HepG2 (cell line): ENCODE measurements at places on chromosomes 5 and 9. TPM values are rescaled to one million over a fixed set of nuclear protein-coding genes. Genes with fewer than 3 reads are reported as not detected.

The AKNA gene
- total RNA-seq, result 2.5 and 3.1 TPM in 2 replicates

GRCh38 chr5:111772456-111773122 is 15.6 kb upstream of the NREP start:
- peaks cover 22% of the 10 kb centered on the region for H3K4me1 ChIP-seq
- no peak overlapping the region for H3K27ac ChIP-seq
- no peaks in the 10 kb centered on the region for H3K36me3 ChIP-seq

- no peak overlapping the region for H3K27ac ChIP-seq
- H3K4me1 ChIP-seq, result peaks cover 5% of the 10 kb centered on the region; the same call in 1 of the 2 replicates
- no peaks in the 10 kb centered on the region for H3K36me3 ChIP-seq
Measured at GRCh38 chr5:103428923-103429322, 133.7 kb downstream of the NUDT12 start.

GRCh38 chr5:95076395-95077185 is 208.3 kb downstream of the MCTP1 start:
- no peak for DNase-seq
- no peaks in the 10 kb centered on the region for H3K36me3 ChIP-seq
- H3K27me3 ChIP-seq, result no peaks in the 10 kb centered on the region
- H3K4me1 ChIP-seq, result no peaks in the 10 kb centered on the region
- no peak overlapping the region for H3K27ac ChIP-seq

The TAF11L5 gene
- total RNA-seq, result not detected in 2 replicates

DNA sequence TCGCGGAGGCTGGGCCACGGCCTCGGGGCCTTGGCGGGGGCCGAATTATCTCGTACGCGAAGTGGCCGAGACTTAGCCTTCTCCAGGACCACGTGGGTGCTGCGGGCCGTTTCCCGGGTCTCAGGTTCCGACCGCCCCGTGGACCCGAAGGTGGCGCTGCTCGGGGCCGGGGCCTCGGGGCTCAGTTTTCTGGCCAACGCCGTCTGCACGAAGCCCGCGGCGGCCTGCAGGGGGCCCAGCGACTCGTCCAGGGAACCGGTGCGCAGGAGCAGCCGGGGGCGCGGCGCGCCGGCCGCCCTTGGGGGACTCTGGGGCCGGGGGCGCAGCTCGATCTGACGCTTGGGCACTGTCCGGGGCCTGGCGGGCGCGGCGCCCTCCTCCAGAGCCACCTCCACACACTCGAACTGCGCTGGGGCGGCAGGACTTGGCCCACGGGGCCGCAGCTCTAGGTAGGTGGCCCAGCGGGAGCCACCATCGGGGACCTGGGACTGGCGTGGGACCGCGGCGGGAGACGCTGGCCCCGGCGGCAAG is 716 bp downstream of the PROB1 start:
- DNase-seq, result no peak
- H3K27me3 ChIP-seq, result no peaks in the 10 kb centered on the region
- H3K4me1 ChIP-seq, result peaks cover 30% of the 10 kb centered on the region
- H3K36me3 ChIP-seq, result no peaks in the 10 kb centered on the region

DNA sequence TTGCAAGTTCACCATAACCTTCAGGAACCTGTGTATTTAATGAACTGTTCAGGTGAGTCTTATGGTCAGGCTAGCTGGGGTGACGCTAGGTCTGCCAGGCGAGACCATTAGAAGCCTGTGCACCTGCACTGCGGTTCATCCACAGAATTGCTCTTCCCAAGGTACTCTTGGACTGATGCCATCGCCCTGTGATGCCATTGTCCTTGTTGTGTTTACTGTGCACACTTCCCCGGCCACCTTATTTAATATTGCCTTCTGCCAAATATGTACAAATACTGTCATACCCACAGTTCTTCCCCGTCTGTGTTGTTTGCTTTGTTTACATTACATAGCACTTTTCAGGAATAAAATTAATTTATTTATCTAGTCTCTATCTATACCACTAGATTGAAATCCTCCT is 66.3 kb downstream of the RCL1 start:
- no peak overlapping the region for H3K27ac ChIP-seq
- H3K4me1 ChIP-seq, result peaks cover 29% of the 10 kb centered on the region
- no peak for DNase-seq
- H3K36me3 ChIP-seq, result peaks cover 10% of the 10 kb centered on the region

The TERT gene
- 1.2 and 5.9 TPM in 2 replicates for total RNA-seq

GRCh38 chr5:16687898-16688297 is 71.1 kb upstream of the RETREG1 start:
- H3K27me3 ChIP-seq, result no peaks in the 10 kb centered on the region
- H3K4me3 ChIP-seq, result no peak overlapping the region
- no peak for DNase-seq
- H3K27ac ChIP-seq, result no peak overlapping the region
- peaks cover 66% of the 10 kb centered on the region for H3K36me3 ChIP-seq

GRCh38 chr5:95850391-95850894 is 27.9 kb upstream of the GLRX start:
- peaks cover 23% of the 10 kb centered on the region for H3K4me1 ChIP-seq
- H3K27me3 ChIP-seq, result no peaks in the 10 kb centered on the region
- H3K27ac ChIP-seq, result peak overlapping the region; percentile 38
- no peaks in the 10 kb centered on the region for H3K36me3 ChIP-seq
- peak; percentile 56 for DNase-seq

- no peak overlapping the region for H3K4me3 ChIP-seq
- no peak for DNase-seq
- H3K36me3 ChIP-seq, result no peaks in the 10 kb centered on the region
- H3K4me1 ChIP-seq, result no peaks in the 10 kb centered on the region
Measured at GRCh38 chr5:54329731-54330709, 19.6 kb upstream of the ARL15 start.

DNA sequence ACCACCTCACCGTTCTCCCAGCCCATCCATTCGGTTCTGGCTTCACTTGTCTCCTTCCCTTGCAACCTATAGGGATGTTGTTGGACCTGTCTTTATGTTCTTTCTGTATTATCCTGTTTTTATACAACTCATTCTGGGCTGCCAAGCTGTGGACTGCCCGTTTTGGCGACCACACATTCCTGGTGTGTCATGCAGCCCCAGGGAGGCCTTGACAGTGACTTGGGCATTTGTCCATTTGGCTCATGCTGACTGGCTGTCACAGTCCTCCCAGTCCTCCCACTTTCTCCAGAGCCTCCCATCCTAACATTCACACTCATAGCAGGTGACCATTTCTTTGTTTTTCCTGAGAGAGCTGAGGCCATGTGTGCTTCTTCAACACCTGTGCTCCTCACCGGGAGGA is 136.4 kb downstream of the SLF1 start:
- H3K4me1 ChIP-seq, result no peaks in the 10 kb centered on the region
- H3K4me3 ChIP-seq, result no peak overlapping the region
- H3K27me3 ChIP-seq, result no peaks in the 10 kb centered on the region
- H3K36me3 ChIP-seq, result no peaks in the 10 kb centered on the region
- no peak for DNase-seq

GRCh38 chr5:168952196-168952595 is 348.7 kb downstream of the SLIT3 start:
- no peaks in the 10 kb centered on the region for H3K27me3 ChIP-seq
- no peak overlapping the region for H3K27ac ChIP-seq
- no peaks in the 10 kb centered on the region for H3K36me3 ChIP-seq
- no peak overlapping the region for H3K4me3 ChIP-seq
- H3K4me1 ChIP-seq, result no peaks in the 10 kb centered on the region

The PPIC gene
- 9.9 and 17.2 TPM in 2 replicates for total RNA-seq

DNA sequence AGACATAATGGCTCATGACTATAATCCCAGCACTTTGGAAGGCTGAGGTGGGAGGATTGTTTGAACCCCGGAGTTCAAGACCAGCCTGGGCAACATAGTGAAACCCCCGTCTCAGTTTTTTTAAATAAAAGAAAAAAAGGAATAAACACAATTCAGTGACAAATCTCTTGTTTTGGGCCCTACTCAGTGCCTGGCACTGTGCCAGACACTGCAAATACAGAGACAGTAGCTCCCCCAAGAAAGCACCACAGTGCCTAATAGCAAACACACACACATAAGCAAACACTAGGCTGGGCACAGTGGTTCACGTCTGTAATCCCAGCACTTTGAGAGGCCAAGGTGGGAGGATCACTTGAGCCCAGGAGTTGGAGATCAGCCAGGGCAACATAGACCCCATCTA is 49.7 kb upstream of the GRHPR start:
- no peak overlapping the region for H3K27ac ChIP-seq
- no peak overlapping the region for H3K4me3 ChIP-seq
- H3K36me3 ChIP-seq, result no peaks in the 10 kb centered on the region
- no peaks in the 10 kb centered on the region for H3K4me1 ChIP-seq
- H3K27me3 ChIP-seq, result peaks cover 5% of the 10 kb centered on the region; the same call in 2 of the 3 replicates
- DNase-seq, result no peak

DNA sequence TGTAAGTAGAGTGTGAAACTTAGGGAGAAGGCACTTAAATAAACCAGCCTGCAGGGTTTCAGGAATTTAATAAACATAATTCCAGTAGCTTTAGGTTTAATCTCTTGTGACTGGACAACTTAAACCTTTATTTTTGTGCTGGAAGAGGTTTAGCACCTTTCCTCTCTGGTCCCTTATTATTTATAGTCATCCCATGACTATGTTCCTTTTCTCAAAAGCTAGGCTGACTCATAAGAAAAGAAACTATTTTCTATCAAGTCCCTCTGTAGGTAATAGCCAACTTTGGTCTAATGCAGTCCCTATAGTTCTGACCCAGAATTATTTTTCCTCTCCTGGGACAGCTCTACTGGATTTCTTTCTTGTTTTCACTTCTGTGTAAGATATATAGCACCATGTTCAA is 588.9 kb downstream of the NR2F1-AS1 start:
- peaks cover 7% of the 10 kb centered on the region; the same call in 1 of the 2 replicates for H3K4me1 ChIP-seq
- DNase-seq, result no peak
- H3K27ac ChIP-seq, result no peak overlapping the region
- no peaks in the 10 kb centered on the region for H3K27me3 ChIP-seq
- no peaks in the 10 kb centered on the region for H3K36me3 ChIP-seq
- H3K4me3 ChIP-seq, result no peak overlapping the region

The SVEP1 gene
- not detected in 2 replicates for total RNA-seq

DNA sequence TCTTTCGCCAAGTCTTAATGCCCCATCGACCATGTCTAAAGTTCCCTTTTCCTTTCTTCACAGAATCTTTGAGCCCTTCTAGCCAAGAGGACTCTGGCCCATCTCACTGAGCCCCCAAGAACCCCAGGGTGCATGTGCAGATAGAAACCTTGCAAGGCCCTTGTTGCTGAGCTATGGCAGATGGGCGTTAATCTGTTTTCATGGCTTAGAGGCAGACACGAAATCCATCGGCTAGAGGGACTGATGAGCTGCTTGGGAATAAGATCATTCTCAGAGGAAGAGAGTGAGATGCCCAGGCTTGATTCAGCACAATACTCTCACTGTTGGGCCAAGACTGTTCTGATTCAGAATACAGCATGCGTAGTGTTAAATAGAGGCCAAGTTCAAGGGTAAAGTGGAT is 262.5 kb upstream of the C9orf72 start:
- no peak for DNase-seq
- no peaks in the 10 kb centered on the region for H3K4me1 ChIP-seq
- H3K27ac ChIP-seq, result no peak overlapping the region
- H3K4me3 ChIP-seq, result no peak overlapping the region
- no peaks in the 10 kb centered on the region for H3K36me3 ChIP-seq
- no peaks in the 10 kb centered on the region for H3K27me3 ChIP-seq

DNA sequence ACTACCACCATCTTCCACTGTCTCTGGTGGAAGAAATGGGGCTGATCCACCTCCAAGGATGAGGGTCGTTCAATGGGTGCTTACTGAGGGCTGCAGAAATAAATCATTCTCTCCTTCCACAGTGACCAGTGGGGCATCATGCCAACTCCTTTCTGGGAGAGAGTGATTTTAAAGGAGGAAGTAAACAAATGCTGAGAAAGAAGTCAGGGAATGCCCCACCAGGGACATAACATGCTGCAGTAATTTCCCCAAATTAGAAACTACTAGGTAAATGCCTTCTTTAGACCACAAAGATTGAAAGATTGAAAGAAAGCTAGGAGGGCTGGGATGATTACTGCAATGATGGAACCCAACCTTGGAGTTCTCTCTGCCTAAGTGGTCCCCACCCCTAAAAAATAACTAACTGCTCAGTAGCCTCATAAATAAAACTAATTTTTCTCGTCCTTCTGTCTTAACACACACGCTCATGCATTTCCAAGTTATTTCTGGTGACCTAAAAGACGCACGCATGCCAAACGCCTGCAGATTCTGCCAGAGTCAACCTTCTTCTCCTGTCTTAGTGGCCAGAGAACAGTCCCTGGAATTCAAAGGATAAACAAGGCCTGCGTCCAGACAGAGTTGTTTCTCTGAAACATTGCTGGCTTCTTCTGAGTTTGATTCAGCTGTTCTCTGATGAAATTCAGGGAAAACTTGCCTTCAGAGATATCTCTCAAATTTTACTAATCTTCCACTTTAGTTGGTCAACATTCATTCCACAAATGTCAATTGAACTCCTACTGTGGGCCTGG is 250.0 kb downstream of the NR3C1 start:
- H3K4me1 ChIP-seq, result no peaks in the 10 kb centered on the region
- no peak overlapping the region for H3K27ac ChIP-seq
- H3K4me3 ChIP-seq, result no peak overlapping the region
- DNase-seq, result no peak
- peaks cover 2% of the 10 kb centered on the region; the same call in 1 of the 2 replicates for H3K36me3 ChIP-seq
- H3K27me3 ChIP-seq, result no peaks in the 10 kb centered on the region

GRCh38 chr5:63375851-63376250 is 586.4 kb downstream of the HTR1A start:
- no peak overlapping the region for H3K4me3 ChIP-seq
- DNase-seq, result no peak
- no peaks in the 10 kb centered on the region for H3K4me1 ChIP-seq
- H3K27me3 ChIP-seq, result no peaks in the 10 kb centered on the region
- H3K27ac ChIP-seq, result no peak overlapping the region

DNA sequence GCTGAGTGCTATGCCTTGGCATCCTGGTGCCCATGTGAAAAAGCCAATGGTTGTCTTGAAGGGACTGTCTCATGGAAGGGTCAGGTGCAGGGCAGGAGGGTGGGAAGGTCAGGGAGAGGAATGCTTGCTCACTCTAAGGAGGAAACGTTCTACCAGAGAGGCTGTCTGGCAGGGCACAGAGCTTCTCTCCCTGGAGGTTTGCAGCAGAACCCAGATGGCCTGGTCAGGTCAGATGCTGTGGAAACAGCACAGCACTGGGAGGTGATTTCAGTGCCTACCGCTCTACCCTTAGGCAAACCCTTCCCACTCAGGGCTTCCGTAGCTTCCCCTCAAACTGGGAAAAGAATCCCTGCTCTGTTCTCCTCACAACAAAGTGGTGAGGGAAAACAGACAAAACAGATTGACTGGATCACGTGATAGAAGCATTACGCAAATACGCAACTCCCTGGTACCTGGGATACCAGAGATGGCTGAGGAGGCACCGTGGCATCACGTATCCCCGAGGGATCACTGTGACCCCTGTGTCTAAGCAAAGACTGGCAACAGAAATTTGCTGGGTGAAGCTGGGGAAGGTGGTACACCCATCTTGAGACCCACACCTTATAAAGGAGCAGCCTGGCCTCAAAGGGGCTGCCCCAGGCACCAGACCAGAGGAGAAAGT is 3.9 kb upstream of the MGAT1 start:
- H3K27me3 ChIP-seq, result no peaks in the 10 kb centered on the region
- H3K36me3 ChIP-seq, result no peaks in the 10 kb centered on the region
- peak overlapping the region; percentile 79 for H3K4me3 ChIP-seq
- no peak for DNase-seq

DNA sequence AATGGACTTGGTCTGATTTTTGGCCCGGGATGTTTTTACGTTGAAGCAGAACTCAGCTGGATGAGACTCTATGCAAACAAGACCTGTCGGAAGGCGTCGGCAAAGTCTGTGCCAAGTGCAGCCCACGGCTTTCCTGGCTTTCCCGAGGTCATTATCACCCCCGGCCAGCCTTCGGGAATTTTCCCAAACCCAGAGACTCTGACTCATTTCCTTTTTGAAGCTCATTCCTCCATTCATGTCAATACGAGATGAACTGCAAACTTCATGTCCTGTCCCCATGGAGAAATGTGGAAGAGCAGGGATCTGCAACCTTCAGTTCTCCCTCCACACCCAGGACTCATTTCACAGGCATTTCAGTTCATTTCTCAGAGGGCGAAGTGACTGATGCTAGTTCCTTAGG is 95.3 kb downstream of the IRX2 start:
- no peaks in the 10 kb centered on the region for H3K4me1 ChIP-seq
- no peaks in the 10 kb centered on the region for H3K36me3 ChIP-seq
- DNase-seq, result no peak
- peaks cover 24% of the 10 kb centered on the region for H3K27me3 ChIP-seq
- no peak overlapping the region for H3K4me3 ChIP-seq
